Lung microvascular endothelial cell (primary cell): ENCODE measurements at places on chromosomes 1 and 21. TPM values are rescaled to one million over a fixed set of nuclear protein-coding genes. Genes with fewer than 3 reads are reported as not detected.

Gene SLAMF7
- not detected in 2 replicates for total RNA-seq

Gene SORT1
- 9.5 and 11.6 TPM in 2 replicates for total RNA-seq

Gene ENAH
- 8.9 and 12.6 TPM in 2 replicates for total RNA-seq

- DNase-seq, result no peak
Observed at GRCh38 chr1:25624156-25624555, 7.6 kb downstream of the MAN1C1 start.

DNA sequence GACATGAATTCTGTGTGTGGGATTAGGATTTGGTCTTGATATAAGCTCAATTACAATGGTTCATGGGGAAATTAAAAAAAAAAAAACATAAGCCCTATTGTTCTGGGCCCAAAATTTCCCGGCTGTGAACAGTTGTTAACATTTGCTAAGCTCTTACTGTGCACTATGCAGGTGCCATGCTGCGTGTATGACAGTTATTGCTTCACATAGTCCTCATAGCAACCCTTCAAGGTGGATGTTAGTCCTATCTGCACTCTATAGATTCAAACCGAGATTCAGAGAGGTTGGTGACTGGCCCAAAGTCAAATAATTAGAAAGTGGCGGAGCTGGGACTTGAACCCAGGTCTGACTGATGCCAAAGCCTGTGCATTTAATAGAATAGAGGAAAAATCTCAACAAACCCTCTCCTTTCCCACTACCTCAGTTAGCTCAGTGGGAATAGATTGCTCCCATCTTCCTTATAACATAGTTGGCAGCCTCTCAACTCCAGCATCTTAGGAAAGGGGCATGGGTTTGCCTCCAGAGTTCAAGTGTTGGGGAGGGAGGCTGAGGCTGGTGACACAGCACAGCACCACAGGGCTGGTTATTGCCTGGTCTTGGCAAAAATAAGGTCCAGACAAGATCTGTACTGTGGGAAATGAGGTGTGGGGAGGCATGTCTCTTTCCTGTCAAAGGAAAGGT lies 55.0 kb upstream of the GCLM start:
- DNase-seq, result no peak

DNA sequence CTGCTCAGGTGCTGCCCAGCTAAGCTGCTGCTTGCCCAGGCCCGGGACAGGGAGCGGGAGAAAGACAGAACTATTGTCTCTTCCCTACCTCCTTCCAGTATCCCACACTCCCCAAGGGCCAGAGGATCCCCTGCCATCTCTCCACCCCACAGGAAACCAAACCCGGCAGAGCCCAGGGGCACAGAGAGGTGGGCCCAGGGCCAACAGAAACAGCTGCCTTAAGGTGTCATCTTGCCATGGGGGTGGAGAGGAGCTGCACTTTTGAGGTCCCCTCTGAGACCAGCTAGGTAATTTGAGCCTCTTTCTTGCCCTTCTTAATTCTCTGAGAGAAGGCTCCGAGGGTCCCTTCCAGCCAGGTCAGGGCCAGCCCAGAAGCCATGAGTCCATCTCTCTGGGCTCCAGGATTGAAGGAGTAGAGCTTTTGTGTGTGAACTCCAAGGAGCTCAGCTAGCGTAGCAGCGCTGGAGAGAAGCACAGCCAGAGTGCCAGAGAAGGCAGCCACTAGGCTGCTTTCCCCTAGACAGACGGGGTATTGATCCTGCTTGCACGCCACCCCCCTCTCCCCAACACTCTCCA lies 9.7 kb upstream of the GPR61 start:
- DNase-seq, result no peak

DNA sequence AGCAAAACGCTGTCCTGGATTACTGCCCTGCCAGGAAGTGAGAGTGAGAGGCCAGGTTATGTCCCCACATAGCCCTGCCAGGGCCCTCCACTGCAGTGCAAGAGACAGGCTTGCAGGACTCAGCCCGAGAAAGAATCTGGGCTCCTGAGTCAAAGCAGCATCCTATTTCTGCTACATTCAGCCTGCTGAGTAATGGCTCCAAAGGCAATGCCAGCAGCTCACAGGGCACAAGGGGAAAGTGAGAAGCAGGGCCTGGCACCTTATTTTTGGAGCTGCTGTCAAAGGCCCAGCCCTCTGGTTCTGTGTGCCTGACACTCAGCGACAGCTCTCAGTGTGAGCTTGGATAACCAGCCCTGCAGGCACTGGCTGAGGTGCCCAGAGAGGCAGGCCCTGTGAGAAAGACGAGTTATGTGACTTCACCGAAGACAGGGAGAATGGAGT lies 83.9 kb downstream of the DTL start:
- no peak for DNase-seq

DNA sequence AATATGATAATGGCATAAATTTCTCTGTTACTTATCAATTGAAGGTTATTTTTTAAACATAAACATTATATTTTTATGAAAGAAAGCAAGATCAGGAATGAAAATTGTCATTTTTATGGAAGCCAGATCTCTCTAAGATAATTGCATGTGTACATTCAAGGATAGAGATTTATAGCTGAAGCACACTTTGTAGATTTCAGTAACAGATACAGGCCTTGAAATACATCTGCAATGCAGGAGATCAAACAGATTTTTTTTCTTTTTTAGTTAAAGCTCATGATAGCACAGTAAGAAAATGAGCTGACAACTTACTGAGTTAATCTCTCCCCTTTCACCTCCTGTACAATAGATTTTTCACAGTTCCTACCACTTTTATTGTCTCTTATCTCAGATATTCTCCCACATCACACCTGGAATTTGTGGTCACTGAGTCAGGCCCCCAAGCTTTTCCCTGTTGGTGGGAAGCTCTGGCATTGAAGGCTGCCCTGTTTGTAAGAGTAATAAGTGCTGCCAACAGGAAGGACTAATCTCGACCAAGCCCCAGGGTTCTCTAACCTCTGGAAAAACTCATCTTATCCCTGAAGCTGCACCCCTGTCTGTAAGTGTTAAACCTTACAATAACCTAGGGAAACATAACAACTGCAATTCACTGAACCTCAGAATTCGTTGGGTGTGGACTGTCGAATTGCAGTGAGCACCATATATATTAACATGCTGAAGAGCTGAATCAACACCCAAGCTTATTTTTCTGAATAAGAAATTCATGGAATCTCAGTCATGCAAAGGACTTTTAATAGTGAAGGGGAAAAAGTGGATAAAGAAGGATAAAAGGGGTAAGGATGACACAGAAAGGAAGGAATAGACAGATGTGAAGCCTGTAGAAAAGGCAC lies 599.0 kb downstream of the LMO4 start:
- no peak for DNase-seq

DNA sequence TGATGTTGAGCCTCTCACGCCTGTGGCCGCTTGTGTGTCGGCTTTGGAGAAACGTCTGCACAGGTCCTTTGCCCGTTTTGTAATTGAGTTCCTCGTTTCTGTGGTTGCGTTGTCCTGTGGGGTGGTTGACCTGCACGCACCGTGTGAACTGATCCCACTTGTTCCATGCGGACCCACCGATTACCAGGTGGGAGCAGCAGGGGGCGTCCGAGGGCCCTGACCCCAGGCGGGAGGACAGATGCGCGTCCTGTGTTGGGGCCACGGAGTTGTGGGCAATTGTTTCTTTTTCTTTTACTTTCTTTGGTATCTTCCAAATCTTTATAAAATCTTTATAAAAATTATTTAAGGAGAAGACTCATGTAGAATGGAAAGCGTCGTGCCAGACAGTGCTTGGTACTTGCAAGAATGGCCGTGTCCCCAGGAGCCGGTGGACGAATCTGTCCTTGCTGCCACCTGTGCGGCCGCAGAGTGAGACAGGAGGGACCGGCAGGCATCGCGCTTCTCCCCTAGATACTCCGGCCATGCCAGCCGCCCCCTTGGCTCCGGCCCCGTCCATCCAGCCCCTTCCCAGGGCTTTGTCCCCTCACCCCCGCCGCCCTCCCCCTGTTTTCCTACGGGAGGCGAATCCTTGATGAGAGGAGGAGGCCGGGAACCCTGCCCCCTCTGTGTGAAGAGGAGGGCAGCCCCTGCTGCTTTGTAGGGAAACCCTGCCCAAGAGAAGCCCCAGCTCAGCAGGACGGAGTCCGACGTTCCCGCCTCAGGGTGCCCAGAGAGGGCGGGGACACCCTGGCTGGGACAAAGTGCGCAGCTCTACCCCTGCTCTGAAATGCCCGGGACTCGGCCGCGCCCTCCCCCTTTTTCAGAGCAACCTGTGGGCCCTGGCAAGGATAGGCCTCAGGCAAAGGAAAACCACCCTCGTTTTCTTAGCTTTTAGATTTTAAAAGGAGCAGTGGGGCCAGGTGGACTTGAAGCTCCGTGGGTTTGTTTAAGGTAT lies 41.7 kb downstream of the PRKCZ start:
- peak; percentile 48 for DNase-seq

GRCh38 chr1:185207980-185208602 lies 51.1 kb downstream of the SWT1 start:
- peak; percentile 28 for DNase-seq

GRCh38 chr1:192459467-192459866 lies 116.1 kb upstream of the RGS1 start:
- DNase-seq, result no peak

- peak; percentile 64 for DNase-seq
Observed at GRCh38 chr1:156591432-156592157, at the start of gene NAXE. Gene NAXE (plus strand): TSS chr1:156591776. CDS start chr1:156591805, 29 bp downstream.

DNA sequence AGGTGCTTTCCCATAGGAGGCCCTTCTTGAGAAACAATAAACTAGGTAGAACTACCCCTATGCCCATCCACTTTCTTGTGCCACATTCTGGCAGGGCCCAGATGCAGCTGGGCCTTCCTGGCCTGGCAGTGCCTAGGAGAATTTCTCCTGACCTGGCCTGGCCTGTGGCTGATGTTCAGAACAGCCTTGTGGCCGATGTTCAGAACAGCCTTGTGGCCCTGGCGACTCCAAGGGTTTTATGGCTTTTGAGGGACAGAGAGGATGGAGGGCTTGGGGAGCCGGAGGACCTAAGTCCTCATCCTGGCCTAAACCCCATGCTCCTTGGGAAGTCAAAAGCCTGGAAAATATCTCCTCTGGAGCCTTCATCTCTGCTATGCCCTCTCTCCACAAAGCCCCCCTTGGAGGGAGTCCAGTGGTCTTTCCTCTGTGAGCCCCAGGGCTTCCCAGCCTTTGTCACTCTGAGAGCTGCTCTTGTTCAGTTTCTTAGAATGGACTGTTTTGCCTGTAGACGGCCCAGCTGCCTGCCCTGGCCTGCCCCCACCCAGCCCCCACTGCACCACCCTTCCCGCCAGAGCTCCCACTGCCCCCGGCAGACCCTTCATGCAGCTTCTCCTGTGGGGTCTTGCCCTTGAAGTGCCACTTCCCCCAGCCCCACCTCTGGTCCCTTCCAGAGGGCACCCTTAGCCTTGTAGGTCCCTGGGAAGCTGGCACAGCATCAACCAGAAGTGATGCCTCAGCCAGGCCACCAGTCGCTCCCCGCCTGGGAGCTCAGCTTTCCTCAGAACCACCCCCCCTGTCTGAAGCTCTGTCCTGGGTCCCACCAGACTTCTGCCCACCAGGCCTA lies 7.0 kb downstream of the GPR37L1 start:
- DNase-seq, result no peak

DNA sequence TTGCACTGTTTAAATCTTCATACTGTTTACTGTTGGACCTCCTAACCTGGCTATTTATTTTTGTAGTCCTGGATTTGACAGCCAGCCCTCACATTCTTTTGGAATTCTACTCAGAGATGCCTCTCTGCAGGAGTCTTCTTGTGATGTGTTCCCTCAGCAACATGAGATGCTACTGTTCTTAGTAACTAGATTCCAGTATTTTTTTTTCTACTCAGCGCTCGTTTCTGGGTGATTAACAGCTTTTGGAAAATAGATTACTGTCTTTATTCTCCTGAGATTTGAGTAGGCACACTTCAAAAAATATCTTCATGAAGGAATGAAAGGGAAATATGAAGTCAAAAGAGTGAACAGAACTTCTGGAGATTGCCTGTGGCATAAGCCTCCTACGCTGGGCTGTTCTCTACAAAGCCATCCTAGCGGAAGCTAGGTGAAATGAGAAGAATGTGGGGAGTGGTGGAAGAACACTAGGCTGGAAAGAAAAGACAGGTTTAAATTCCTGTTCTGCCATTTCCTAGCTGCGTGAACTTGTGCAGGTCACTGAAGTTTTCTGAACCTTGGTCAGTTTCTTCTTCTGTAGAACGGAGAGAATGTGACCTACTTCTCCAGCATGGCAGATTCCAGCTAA lies 75.9 kb downstream of the LRRC8C start:
- no peak for DNase-seq

DNA sequence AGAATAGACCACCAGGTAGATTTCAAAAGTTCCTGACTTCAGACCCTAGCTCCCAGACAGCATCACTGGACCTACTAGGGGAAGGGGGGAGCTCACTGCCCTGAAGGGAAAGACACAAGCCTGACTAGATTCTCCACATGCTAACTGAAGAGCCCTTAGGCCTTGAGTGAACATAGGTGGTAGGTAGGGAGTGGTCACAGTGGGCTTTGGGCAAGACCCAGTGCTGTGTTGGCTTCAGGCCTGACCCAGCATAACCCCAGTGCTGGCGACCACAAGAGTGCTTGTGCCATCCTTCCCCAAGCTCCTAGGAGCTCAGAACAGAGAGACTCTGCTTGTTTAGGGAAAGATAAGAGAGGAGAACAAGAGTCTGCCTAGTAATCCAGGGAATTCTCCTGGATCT lies 51.1 kb upstream of the ACADM start:
- no peak for DNase-seq

DNA sequence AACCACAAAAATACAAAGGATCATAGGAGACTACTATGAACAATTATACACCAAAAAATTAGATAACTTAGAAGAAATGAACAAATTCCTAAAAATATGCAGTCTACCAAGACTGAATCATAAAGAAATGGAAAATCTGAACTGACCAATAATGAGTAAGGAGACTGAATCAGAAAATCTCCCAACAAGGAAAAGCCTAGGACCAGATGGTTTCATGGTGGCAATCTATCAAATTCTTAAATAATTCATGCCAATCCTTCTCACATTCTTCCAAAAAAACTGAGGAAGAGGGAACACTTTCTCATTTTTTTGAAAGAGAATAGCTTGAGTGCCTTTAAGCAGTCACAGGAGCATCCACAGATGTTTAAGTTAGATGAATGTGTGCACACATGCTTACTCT lies 31.8 kb upstream of the DISP1 start:
- DNase-seq, result no peak

- no peak for DNase-seq
Observed at GRCh38 chr1:101280049-101280592, 43.3 kb downstream of the S1PR1 start.

DNA sequence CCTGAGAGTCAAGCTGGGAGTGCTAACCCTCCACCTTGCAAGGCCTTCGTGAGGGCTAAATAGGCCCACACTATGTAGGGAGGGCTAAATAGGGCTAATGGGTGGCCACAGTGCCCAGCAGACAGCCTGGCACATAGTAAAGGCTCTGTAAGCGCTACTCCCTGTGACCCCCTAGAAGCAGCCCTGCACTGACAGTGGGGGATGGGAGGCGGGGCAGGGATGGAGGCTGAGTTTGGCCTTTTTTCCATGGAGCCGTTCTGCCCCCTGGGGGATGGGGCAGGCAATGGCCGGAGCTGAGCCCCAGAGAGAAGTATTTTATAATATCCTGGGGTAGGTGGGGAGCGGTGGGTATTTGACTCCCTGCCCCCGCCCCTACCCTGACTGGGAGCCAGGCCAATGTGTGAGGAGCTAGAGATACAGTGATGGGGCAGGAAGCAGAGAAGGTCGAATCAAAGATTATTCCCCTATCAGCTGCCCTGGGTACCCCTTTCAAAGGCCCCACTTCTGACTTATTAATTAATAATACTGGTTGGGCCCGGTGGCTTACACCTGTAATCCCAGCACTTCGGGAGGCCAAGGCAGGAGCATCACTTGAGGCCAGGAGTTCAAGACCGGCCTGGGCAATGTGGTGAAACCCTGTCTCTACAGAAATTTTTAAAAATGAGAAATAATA lies 42.3 kb downstream of the LACTBL1 start:
- DNase-seq, result peak; percentile 45

- no peak for DNase-seq
Observed at GRCh38 chr1:10724948-10725847, 71.2 kb downstream of the CASZ1 start.
